ENCODE measurements at places on chromosomes 6 and 20. TPM values are rescaled to one million over a fixed set of nuclear protein-coding genes. Genes with fewer than 3 reads are reported as not detected.
A peak's percentile ranks its signal among the peaks of the same experiment; 100 is the strongest.

GRCh38 chr6:43970913-43971775 is 156.1 kb downstream of the MRPL14 start:
- no peaks in the 10 kb centered on the region for H3K36me3 ChIP-seq
- H3K27ac ChIP-seq: peak overlapping the region; percentile 16
- no peak for DNase-seq
- peaks cover 28% of the 10 kb centered on the region for H3K27me3 ChIP-seq
- H3K4me1 ChIP-seq: no peaks in the 10 kb centered on the region

DNA sequence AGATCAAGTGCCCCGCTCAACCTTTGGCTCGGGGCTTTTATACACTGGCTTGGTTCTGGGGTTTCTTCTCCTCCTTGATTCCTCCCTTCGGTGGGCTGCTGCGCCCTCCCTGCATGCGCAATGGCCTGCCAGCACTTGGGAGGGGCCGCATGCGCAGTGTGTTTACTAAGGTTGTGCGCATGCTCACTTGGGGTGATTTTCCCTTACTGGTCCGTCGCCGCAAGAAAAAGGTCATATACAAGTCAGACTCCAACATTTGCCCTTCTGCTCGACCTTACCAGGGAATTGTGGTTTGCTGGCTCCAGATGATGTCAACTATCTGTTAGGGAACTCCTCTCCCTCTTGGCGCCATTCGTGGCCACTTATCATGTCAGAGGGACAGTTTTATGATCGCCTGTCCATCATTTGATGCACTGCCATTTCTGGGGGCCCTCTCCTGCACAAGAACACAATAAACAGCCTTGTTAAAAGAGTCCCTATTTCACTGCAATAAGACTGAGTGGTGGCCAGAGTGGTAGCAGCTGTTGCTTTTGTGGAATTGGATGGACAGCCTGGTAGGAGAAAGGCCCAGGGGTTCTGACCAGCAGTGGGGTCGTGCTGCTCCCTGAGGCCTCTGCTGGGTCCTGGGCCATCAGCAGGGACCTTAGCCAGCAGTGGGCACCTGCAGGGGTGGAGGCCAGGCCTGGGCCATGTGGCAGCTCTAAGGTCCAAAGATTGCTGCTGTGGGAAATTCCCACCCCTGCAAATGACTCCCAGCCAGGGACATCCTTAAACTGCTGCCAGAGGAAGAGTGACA is 2.8 kb upstream of the LBP start:
- H3K4me1 ChIP-seq: no peaks in the 10 kb centered on the region
- no peak for DNase-seq
- peaks cover 2% of the 10 kb centered on the region for H3K27me3 ChIP-seq
- no peaks in the 10 kb centered on the region for H3K36me3 ChIP-seq
- H3K27ac ChIP-seq: no peak overlapping the region

GRCh38 chr20:25206063-25206403 is 10.5 kb downstream of the ENTPD6 start:
- H3K36me3 ChIP-seq: peaks cover 2% of the 10 kb centered on the region
- H3K4me3 ChIP-seq: no peak overlapping the region
- no peak overlapping the region for H3K27ac ChIP-seq
- no peaks in the 10 kb centered on the region for H3K27me3 ChIP-seq

- H3K4me1 ChIP-seq: peaks cover 21% of the 10 kb centered on the region
- no peak for DNase-seq
- no peak overlapping the region for H3K4me3 ChIP-seq
- no peak overlapping the region for H3K27ac ChIP-seq
Observed at GRCh38 chr20:24736844-24737211, 212.2 kb upstream of the CST7 start.

- no peaks in the 10 kb centered on the region for H3K36me3 ChIP-seq
- DNase-seq: peak; percentile 74
- H3K4me1 ChIP-seq: peaks cover 27% of the 10 kb centered on the region
- H3K27me3 ChIP-seq: no peaks in the 10 kb centered on the region
- no peak overlapping the region for H3K4me3 ChIP-seq
Observed at GRCh38 chr6:109073344-109074132, 21.1 kb downstream of the SESN1 start.

The ERVFRD-1 gene
- total RNA-seq: not detected

DNA sequence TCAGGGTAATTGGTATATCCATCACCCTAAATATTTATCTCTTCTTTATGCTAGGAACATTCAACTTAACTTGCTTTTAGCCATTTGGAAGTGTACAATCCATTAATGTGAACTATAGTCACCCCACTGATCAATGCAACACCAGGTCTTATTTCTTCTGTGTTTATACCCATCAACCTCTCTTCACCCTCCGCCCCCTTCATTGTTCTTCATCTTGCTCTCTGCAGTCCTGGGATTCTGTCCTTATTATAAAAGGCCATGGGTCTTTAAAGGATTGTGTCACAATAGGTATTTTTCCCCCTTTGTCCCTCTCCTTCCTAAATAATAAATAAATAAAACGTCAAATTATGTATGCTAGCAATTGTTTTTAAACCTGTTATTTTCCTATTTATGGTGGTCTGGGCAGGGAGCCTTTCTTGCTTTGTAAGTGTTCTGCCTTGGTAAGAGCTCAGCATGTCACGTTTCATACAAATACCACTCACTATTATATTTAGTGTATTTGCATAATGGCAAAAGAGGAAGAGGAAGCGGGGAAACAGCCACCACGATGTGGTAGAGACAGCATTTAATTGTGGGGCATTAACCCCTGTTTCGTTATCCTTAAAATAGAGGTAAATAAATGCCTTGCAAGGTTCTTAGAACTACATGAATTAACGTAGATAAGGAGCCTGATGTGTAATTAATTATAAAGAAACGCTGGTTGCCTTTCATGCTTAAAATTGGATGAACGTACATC is 1.9 kb downstream of the ABRACL start:
- peaks cover 27% of the 10 kb centered on the region for H3K4me1 ChIP-seq
- no peaks in the 10 kb centered on the region for H3K27me3 ChIP-seq
- peaks cover 27% of the 10 kb centered on the region for H3K36me3 ChIP-seq
- H3K4me3 ChIP-seq: no peak overlapping the region

The MYT1 gene
- not detected for total RNA-seq

DNA sequence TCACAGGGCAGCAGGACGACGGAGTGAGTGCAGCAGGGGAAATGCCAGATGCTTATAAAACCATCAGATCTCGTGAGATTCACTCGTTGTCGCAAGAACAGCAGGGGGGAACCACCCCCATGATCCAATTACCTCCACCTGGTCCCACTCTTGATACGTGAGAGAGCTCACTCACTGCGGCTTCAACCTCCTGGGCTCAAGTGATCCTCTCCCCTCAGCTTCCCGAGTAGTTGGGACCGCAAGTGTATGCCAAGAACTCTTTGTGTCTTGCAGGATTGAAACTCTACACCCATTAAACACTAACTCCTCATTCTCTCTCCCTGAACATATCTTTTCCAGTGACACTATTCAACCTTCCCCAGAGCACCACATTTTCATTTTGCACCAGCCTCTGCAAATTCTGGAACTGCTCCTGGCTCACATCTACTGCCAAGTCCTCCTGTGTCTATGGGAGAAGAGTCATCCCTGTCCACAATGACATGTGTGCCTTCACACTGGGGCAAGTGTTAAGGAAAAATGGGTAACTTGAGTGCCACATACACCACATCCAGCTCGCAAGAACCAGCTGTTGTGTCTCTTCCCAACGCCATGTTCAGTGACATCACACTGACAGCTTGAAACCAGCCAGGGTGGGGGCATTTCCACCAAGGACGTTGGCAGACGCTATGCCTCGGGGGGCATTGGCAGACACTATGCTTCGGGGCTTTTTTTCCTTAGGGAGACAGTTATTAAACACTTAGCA is 14.7 kb upstream of the TAF4 start:
- no peak overlapping the region for H3K4me3 ChIP-seq
- peaks cover 3% of the 10 kb centered on the region for H3K36me3 ChIP-seq
- no peak for DNase-seq
- H3K27me3 ChIP-seq: no peaks in the 10 kb centered on the region
- H3K4me1 ChIP-seq: no peaks in the 10 kb centered on the region
